ENCODE measurements at places on chromosomes 4 and X. TPM values are rescaled to one million over a fixed set of nuclear protein-coding genes. Genes with fewer than 3 reads are reported as not detected.

DNA sequence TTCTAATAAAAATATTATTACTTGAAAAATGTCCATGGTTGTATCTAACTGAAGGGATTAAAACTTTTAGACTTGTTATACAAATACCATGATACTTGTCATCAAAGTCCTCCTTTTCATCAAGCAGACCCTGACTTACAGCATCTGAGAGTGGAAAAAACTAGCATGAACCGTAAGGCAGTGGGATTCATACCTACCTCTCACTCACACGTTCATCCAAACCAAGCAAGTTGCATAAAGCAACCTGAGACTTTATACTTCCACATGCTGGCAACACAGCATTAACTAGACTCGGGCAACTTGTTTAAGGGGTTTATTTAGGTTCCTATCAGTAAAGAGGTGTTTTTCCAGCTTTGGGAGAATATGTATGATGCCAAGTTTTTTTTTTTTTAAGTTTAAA is 22.6 kb upstream of the TLR7 start:
- peak; percentile 46 for DNase-seq

- no peak for DNase-seq
These were observed 80.0 kb downstream of the FAT1 start for GRCh38 chr4:186643501-186644310.

DNA sequence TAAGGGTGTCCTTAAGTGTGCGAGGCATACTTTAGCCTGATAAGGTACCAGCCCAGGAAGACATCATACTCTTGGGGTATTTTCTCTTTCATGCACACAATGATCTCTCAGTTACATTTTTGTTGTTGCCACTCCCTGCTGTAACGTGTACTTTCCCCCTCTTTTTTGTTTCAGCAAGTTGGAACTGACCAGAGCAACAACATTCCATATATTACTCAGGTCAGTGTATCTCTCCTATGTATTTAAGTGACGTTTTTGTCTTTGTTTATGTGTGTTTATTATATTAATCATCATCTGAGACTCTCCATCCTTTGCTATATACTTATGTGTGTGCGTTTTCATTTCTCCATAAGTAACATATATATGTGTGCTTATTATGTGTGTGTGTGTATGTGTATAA is 71.3 kb upstream of the VBP1 start:
- DNase-seq = no peak

- DNase-seq = no peak
These were observed 315.1 kb upstream of the RASGEF1B start for GRCh38 chr4:81786766-81787165.

- DNase-seq = no peak
These were observed 189.6 kb downstream of the BCOR start for GRCh38 chrX:39907964-39908661.

DNA sequence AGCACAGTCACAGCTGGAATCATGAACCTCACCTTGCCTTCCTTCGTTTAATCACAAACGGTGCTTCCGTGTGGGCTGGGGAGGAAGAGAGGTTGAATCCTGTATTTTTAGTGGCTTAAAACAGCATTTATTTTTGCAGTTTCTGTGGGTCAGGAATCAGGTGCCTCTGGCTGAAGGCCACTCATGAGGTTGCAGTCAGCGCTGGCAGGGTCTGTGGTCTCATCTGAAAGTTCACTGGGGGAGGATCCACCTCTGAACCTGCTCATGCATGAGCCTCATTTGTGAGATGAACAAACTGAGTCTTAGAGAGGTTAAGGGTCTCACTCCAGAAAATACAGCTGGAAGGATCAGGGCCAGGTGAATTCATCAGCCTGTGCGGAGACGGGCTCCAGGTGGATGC is 17.1 kb upstream of the ABLIM2 start:
- no peak for DNase-seq

- DNase-seq = no peak
These were observed 73.3 kb downstream of the RBM46 start for GRCh38 chr4:154854362-154854761.

GRCh38 chr4:123077330-123077729 is 154.9 kb upstream of the NUDT6 start:
- DNase-seq = no peak

- DNase-seq = no peak
These were observed 9.9 kb downstream of the MED12 start for GRCh38 chrX:71128166-71128833.

DNA sequence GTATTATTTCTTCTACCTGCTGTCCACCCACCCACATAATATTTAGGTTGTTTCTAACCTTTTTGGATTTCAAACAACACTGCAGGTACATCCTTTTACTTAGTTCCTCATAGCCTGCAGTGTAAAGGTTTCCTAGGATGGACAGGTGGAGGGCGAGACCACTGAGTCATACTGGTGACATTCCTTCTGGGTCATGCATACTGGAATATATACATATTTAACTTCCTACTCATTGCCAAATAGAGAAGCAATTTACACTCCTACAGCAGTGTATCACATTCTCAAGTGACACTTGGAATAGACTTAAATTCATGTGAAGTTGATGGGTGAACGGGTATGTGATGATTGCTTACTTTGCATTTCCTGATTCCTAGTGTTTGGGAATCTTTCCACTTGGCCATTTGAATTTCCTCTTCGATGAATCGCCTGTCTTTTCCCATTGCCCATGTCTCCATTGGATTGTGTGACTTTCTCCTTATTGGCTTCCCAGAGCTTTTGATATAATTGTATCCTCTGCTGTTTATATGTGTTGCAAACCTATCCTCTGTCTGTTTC is 8.2 kb upstream of the PPP2R2C start:
- no peak for DNase-seq

DNA sequence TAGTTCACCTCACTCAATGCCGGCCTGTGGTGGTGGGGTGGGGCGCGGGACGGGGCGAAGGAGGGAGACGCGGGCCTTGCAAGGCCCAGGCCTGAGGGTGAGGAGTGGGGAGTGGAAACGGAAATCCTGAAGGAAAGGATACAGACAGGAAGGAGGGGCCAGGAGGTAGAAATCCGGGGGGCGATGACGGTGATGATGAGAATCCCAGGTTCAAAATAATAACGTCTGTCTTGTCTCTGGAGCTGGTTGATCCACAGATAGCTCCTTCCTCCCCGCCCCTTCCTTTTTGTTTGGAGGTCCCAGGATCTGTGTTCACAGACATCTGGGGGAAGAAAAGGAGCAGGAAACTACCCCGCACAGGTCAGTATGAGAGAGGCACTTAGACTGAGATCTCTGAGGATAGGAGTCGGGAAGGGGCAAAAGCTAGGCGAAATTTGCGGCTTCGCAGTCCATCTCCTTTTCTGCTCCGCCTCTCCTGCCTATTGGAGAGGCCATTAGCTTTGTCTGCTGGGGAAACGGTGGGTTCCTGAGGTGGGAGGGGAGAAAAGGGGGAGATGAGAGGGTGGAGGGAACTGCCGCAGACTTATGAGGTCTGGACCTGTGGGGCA is 746 bp downstream of the TCEAL7 start:
- DNase-seq = no peak

GRCh38 chr4:142614621-142615323 is 231.3 kb downstream of the INPP4B start:
- no peak for DNase-seq

DNA sequence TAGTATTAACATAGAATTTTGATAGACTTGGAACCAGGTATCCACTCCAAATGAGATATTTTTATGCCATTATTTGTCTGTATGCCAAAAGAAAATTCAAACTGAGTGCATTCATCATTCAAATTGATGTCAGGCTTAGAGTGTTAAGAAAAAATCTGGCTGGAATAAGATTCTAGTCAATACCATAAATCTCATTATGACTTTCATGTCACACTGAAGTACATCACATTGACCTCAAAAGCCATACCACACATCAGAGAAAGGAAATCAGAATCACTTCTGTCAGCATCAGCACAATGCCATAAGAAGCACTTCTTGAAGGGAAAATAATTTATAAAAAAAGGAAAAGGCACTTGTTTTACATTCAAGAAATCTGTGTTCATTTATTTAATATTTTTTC is 119.0 kb upstream of the BMP3 start:
- no peak for DNase-seq

- DNase-seq = no peak
These were observed 142.0 kb upstream of the NUDT6 start for GRCh38 chr4:123064390-123064789.

GRCh38 chrX:107565931-107566603 is 62.2 kb upstream of the PRPS1 start:
- DNase-seq = no peak

DNA sequence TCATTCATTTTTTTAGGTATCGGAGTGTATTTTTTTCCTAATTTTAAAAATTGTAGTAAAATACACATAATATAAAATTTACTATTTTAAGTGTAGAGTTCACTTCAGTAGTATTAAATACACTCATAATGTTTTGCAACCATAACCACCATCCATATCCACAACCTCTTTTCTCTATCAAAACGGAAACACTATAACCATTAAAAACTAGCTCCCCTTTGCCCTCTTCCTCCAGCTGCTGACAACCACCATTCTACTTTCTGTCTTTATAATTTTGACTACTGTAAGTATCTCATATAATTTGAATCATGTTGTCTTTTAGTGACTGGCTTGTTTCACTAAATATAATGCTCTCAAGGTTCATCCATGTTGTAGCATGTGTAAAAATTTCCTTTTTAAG is 205.4 kb upstream of the CXorf51B start:
- no peak for DNase-seq

DNA sequence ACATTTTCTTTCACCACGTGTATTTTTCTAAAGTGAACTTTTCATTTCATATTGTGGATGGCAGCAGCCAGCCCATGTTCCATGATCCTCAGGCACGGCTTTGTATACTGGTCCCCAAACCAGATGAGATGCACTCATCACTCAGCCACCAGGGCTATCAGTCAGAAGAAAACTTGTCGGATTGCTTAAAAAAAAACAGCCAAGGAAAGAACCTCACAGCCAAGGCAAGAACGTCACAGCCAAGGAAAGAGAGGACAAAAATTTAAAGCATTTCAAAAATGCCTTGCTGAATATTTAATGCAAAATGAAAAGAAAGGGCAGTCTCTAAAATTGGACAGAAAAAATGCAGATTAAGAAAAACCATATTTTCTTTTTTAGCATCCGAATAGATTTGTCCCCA is 333.3 kb downstream of the PDGFC start:
- no peak for DNase-seq

DNA sequence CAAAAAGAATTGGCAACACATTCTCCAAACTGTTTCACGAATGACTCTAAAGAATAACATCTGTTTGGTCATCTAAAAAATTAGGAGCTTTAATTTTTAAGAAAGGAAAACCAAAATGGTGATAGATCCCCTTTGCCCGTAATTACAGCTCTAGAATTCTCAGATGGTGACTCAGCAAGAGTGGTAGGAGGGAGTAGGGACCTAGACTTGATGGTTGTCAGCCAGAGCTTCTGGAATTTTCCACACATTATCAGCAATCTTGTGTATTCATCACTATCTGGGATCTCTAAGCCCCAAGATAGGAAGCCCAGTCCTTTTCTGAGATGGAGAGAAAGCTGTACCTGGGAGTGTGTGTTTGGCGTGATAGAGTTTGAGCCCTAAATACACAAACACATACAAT is 103.9 kb upstream of the RAB40AL start:
- DNase-seq = no peak

DNA sequence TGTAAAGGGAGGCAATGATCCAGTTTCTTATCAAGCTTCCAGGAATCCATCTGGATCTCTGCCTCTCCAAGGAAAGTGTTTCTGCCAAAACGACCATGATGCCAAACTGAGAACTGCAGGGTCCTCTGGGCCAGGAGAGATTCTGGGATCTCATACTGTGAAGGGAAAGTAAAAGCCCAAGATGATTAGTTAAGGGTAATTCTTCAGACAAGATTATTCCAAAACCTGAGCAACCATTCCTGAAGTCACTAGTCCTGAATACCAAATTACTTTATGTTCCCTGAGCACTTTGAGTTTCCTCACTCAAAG is 42.0 kb downstream of the SRPX2 start:
- DNase-seq = no peak

DNA sequence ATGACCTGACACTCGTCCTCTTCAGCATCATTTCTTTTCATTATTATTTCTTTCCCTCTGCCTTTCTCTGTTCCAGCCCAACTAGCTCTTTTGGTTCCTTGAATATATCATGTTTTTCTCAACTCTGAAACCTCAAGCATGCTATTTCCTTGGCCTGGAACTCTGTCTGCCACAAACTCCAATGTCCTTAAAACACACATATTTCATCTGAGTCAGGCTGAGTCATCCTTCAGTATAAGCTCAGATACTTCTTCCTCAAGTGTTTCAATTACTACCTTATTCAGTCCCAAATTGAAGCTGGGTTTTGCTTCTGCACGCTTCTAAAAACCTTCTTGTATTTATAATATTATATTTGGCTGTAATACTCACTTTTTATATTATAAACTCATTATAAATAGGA is 424.2 kb downstream of the PDGFC start:
- no peak for DNase-seq

DNA sequence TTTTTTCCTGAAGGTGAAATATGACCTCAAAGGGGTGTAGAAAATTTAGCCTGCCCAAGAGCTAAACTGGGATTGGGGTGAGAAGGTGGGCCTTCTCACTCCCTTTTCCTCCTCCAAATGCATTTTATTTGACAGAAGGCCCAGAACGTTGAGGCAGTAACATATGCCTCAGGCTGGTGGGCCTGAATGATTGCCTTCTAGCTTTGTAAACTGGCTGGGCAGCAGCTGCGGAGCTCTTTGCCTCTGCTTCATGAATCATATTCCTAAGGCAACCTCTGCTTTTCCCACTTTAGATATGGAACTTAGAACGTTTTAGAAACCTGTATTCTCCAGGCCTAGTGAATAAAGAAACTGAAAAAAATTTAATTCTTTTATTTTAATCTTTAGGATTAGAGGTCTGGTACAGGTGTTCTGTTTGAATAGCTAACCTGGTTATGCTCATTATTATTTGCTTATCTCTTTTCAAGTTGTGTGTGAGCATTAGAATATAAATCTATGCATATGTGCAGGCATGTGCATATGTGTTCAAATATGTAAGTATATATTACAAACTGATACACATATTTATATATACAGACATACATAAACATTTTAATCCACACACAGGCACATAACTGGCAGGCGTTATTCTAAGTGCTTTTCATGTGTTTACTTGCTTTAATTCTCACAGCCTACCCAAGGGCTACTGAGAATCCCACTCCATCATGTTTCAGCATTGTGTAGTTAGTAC is 11.5 kb downstream of the PRDM8 start:
- no peak for DNase-seq

ARFIP1 gene
- 18.9 TPM for polyA plus RNA-seq

ESX1 gene
- not detected for polyA plus RNA-seq

MID1 gene
- polyA plus RNA-seq = 0.17 TPM

GLA gene
- 29.8 TPM for polyA plus RNA-seq

ANOS1 gene
- polyA plus RNA-seq = 0.20 TPM

OTC gene
- not detected for polyA plus RNA-seq

PPP1R2C gene
- polyA plus RNA-seq = not detected

CT45A1 gene
- polyA plus RNA-seq = not detected

MAP7D3 gene
- polyA plus RNA-seq = 11.9 TPM

HGFAC gene
- polyA plus RNA-seq = not detected

NEUROG2 gene
- 0.66 TPM for polyA plus RNA-seq

NR0B1 gene
- polyA plus RNA-seq = not detected

NFXL1 gene
- polyA plus RNA-seq = 13.8 TPM

SYNPO2 gene
- 0.11 TPM for polyA plus RNA-seq

CAPN6 gene
- polyA plus RNA-seq = not detected

SPATA18 gene
- 3.6 TPM for polyA plus RNA-seq

MND1 gene
- polyA plus RNA-seq = 58.1 TPM

CPLX1 gene
- 0.13 TPM for polyA plus RNA-seq

Measured in GM12878 (cell line).